Cerebellar nuclear complex (tissue), 1 donor: ENCODE measurements at places on chromosomes 6 and 20.

- DNase-seq = no peak
Observed at GRCh38 chr20:42862446-42862845, 327.3 kb downstream of the PTPRT start.

DNA sequence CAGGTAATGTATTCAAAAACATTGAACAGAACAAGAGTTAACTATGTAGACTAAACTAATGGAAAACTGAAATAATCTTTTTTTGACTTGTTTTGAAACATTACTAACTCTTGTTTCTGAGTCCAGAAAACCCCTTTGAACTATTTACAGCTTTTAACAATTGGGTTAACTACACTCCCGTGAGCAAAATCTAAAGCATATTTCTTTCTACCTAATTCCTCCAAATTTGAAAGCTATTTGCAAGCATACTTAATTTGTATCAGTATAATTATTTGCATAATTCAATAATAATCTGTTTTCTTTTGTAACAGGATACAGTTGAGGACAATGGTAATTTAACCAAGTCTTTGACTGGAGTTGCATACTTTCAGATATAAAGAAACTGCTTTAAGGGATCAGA is 62.6 kb upstream of the AGPAT4 start:
- no peak for DNase-seq

DNA sequence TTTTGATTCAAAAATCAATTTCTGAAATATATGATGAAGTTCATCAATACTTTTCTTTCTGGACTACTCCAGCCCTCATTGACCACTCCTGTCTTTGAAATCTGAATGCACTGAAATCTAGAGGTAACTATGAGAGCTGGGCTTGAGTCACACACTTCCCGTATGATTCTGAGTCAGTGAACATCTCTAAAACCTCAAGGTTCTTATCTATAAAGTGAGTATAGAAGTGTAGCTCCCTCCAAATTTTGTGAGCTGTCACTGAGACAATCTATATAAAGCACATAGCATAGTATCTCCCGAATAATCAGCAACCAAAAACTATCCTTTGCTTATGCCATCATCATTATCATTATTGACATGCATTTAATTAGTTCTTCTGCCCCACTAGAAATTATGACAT is 182.4 kb downstream of the TSHZ2 start:
- no peak for DNase-seq

- no peak for DNase-seq
Observed at GRCh38 chr20:8061861-8062518, 42.4 kb upstream of the TMX4 start.

- DNase-seq = no peak
Observed at GRCh38 chr6:73636048-73636447, 17.7 kb downstream of the SLC17A5 start.

- no peak for DNase-seq
Observed at GRCh38 chr6:161575523-161576254, 301.8 kb upstream of the AGPAT4 start.

GRCh38 chr6:158665332-158665731 is 15.5 kb downstream of the SYTL3 start:
- DNase-seq = no peak

DNA sequence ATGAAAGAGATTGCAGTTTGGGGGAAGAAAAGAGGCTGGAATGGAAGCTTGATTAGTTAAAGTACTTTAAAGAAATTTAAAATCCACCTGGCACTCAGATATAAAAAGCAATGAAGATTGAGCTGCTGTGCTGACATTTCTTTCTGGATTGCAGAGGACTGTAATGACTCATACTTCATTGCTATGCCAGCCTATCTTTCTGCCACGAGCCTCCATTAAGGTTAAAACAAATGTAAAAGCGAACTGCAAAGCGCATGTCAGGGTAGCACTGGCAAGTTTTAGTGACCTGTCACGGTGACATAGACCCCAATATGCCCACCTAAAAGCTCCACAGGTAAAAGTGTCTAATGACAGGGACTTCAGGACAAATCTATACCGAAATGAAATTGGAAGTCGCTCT is 449.6 kb downstream of the C6orf118 start:
- no peak for DNase-seq

DNA sequence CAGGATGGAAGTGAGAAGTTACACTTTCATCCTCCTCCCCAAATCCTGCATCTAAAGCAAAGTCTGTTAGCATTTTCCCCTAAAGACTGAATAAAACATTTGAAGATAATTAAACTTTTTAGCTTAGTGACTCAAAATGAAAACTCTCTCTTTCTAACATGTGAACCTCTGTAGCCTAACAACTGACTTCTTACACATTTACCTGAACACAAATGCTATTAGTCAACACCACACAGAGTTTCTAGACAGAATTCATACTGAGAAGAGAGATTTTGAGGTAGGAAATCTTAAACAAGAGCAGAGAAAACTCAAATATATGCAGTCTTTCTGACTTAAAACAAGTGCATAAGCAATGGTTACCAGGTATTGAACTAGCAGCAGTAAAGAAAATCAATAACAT is 149.9 kb upstream of the SMLR1 start:
- no peak for DNase-seq

DNA sequence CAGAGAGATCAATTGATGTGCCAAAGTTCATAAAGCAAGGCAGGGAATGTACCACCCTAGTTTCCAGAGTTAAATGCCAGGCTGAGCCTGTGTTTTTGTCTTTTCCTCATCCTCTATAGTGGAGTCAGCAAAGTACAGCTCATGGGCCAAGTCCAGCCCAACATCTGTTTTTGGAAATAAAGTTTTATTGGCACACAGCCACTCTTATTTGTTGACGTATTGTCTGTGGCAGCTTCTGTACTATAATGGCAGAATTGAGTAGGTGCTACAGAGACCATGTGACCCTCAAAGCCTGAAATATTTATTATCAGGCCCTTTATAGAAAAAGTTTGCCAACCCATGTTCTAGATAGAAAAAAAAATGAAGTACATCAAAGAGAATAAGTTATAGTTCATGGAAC is 187.0 kb downstream of the TSHZ2 start:
- no peak for DNase-seq

GRCh38 chr6:116165596-116165995 is 39.7 kb upstream of the COL10A1 start:
- no peak for DNase-seq

DNA sequence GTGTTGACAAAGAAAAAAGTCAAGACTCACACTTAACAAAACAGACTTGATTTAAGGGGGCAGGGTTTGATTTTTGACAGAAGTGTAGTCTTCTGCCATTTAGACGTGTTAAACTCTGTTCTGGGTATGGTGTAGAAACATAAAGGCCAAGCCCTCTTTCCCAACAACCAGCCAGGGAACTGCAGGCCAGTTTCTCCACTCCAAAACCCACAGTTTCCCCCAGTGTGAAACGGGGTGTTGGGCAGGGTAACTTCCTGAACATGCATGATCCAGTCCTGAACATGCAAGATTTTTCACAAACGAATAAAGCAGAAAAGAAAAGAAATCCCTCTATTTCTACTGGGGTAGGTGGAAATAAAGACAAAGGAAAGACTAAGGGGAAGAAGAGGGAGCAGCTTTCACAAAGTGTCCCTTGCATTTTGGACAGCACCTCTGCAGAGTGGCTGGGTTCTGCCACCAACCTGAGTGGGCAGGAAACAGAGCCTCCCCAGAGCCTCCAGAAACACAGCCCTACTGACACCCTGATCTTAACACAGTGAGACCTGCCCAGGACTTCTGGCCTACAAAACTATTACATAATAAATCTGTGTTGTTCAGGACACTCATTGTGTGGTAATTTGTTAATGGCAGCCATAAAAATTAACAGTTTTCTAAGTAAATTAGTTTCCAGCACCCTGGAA is 7.5 kb downstream of the APMAP start:
- DNase-seq = no peak

DNA sequence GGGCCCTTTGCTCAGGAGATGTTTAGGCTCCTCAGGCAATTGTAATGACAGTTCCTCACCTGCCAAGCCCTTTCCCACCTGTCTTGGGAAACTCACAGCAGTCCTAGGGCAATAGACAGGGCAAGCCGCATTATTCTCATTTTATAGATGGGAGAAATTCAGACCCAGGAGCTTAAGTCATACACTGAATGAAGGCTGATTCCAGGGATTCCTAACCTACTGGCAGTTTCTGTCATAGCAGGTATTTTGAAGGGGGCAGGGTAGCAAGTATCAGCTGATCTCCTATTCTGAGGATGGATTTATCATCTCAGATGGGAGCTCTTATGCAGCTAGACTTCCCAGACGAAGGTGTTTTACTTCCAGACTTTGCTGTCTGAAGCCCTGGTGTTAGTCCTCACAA is 61.4 kb upstream of the MYL9 start:
- DNase-seq = no peak

DNA sequence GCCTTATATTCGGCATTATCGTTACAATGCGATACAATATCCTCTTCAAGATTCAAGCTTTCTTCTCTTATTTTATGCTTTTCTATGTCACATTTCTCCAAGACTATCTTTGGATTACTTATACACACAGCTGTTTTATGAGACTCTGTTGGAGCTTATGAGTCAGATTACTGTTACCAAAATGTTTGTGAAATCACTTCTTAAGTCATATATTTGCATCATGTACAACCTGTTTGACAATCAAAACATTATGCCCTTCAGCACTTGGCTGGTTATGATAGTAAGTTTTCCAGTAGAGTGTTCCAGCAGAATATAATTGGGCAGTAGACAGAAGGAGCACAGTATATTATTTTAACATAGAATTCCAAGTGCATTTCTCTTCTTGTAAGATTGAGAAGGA is 35.2 kb downstream of the BMP6 start:
- DNase-seq = no peak

GRCh38 chr6:35737413-35738211 is 780 bp downstream of the ARMC12 start:
- no peak for DNase-seq

DNA sequence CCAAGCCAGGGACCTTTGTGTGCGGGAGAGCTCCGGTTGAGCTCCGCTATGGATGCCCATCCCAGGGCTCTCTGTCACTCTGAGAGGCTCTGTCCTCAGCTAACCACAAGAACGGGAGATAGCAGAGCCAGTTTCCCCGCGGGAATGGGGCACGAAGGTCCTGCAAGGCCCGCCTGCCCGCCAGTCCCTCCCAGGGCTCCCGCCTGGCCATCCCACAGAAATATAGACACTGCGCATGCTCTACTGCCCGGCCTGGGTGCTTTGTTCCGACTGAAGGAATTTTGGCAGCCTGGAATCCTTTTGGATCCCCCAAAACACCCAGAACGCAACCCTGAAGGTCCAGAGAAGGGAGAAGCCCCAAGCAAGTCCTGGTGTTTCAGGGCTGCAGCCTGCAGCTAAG is 8.6 kb upstream of the DEFB110 start:
- no peak for DNase-seq

GRCh38 chr6:90730151-90730673 is 143.3 kb upstream of the MAP3K7 start:
- no peak for DNase-seq

GRCh38 chr6:138035070-138035469 is 72.1 kb downstream of the PERP start:
- no peak for DNase-seq

DNA sequence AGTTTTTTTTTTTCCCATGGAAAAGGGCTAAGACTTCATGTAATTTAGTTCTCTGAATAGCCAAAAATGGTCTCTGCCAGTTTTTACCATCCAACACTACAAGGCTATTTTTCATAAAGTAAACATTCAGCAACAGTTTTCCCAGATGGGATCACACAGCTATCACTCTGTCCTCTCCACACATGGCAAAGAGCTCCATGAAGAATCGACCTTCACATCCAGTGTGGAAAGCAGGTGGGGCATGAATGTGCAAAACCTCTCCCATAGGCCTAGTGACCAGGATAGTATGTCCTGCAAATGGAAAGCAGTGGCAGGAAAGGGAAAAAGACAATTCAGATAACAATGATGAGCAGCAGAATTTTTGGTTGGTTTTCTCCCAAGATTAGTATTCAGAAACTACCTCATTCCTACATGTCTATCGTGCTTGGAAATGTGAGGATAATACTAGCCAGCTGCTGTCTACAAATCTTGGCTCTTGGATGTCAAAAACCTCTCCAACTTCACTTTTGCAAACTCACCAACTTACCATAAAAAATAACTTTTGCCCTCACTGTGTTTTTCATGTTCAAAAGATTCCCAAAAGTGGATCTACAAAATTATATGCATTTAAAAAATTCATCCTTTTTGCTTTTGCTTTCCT is 159.7 kb upstream of the MCHR2 start:
- no peak for DNase-seq

DNA sequence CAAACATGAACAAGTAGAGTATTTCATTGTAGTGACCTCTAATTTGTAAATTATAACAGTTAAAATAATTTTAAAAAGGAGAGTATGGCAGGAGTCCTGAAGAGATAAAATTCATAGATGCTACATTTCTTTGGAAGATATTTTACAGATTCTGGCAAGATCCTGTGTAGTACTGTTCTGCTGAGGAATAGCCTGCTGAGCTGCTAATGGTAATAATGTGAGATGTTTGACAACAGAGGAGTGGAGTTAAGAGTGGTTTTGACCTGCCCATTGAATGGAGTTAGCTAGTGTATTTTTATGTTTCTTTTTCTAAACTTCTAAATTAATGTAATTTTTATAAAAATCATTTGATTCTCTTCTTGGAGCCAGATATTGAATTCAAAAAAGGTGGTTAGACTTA is 11.8 kb downstream of the CLVS2 start:
- no peak for DNase-seq

GRCh38 chr6:87110636-87111035 is 15.7 kb upstream of the CGA start:
- no peak for DNase-seq

GRCh38 chr20:18428490-18429173 is 38.2 kb downstream of the DZANK1 start:
- DNase-seq = no peak

DNA sequence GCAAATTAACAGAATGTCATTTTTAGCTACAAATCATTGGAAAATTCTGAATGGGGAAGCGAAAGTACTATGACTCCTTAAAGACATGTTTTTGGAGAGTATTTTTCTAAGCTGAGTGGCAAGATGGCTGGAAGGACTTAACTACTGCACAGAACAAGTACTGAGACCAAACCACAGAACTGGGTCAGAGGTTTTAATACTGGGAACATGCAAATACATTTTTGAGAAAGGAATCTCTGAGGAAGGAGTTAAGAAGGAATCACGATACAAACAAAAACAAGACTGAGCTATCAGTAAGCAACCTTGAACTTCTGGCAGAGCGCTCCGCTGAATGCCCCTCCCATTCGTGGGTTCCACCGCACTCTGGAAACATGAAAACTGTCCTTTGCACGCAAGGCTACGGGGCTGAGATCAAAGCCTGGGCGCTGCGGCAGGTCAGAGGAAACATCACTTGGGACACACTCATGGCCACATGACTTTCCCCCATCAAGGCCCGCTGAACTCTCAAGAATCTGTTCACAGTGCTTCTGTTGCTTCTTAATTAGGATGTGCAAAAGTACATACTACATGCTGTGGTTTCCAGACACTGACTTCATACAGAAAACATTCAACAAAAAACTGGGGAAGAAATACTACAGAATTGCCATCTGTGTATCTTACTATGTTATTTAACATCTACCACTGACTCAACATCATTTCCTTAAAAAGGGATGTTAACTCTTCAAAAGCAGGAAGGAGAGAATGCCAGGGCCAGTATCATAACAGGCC is 27.8 kb downstream of the SLC23A2 start:
- no peak for DNase-seq
